Lower lobe of right lung (tissue), 2 donors: ENCODE measurements at places on chromosomes 1 and 21. TPM values are rescaled to one million over a fixed set of nuclear protein-coding genes. Genes with fewer than 3 reads are reported as not detected.

Gene SELP
- total RNA-seq: 21.4 TPM

- H3K27me3 ChIP-seq: no peaks in the 10 kb centered on the region
- no peaks in the 10 kb centered on the region for H3K36me3 ChIP-seq
- H3K4me3 ChIP-seq: no peak overlapping the region
- DNase-seq: no peak
- no peaks in the 10 kb centered on the region for H3K4me1 ChIP-seq
Observed at GRCh38 chr1:117290890-117291289, 76.4 kb upstream of the MAN1A2 start.

DNA sequence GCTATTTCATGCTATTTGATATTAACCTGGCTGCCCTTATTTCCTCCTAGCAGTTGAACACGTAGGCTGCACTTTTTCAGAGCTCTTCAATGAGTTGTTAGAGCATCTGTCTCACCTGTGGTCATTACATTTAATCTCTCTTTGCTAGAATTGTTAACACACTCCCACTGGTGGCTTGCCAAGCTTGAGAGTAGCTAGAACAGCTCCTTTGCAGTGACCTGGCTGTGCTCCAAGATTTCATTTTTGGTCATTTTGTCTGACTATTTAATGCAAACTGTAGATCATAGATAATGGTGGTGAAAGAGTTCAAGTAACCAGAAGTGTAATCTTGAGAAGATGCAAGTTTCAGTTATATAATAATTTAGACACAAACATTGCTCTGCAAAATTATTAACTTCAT is 105.6 kb downstream of the LRRC7 start:
- no peak overlapping the region for H3K4me3 ChIP-seq
- H3K27me3 ChIP-seq: no peaks in the 10 kb centered on the region
- H3K27ac ChIP-seq: no peak overlapping the region

- H3K4me1 ChIP-seq: peaks cover 24% of the 10 kb centered on the region
- H3K27me3 ChIP-seq: no peaks in the 10 kb centered on the region
- no peaks in the 10 kb centered on the region for H3K36me3 ChIP-seq
- peak; percentile 53 for DNase-seq
Observed at GRCh38 chr1:21783679-21784603, 992 bp upstream of the USP48 start.

GRCh38 chr21:44083631-44084291 is 23.4 kb upstream of the PWP2 start:
- H3K4me1 ChIP-seq: peaks cover 61% of the 10 kb centered on the region
- peak overlapping the region; percentile 69 for H3K27ac ChIP-seq
- peak overlapping the region; percentile 2 for H3K4me3 ChIP-seq
- peaks cover 99% of the 10 kb centered on the region for H3K36me3 ChIP-seq

DNA sequence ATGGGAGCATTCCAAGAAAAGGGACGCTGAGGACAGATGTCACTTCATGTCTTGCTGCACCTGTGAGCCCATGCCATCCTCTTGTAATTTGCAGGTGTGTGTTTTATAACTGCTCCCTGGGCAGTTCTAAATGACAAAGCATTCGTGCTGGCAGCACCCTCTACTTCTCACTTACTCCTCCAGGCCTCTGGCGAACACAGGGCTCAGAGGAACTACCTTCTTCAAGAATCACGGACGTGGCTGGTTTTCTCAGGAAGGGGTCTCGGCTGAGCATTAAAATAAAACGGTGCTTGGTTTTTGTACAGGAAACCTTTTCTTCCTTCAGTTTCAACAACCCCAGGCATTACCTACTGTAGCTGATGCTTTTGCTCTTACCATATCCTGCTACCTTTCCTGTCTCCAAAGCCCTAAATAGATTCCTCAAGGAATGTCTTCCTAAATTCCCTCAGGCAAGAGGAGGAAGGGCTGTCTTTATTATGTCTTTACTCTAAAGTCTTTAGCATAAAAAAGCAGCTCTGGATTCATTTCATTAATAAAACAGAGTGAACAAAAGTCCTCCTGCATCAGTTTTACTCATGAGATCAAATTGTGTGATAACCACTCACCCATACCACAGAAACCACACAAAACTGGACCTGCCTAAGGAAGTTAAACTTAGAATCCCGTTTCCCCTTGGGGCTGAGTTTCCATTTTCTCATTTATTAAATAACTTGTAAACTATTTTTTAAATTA is 79.0 kb upstream of the MAP10 start:
- H3K36me3 ChIP-seq: no peaks in the 10 kb centered on the region
- H3K27me3 ChIP-seq: no peaks in the 10 kb centered on the region
- no peak for DNase-seq

- H3K4me1 ChIP-seq: no peaks in the 10 kb centered on the region
- H3K4me3 ChIP-seq: no peak overlapping the region
- no peak for DNase-seq
- H3K27me3 ChIP-seq: no peaks in the 10 kb centered on the region
- no peak overlapping the region for H3K27ac ChIP-seq
- H3K36me3 ChIP-seq: no peaks in the 10 kb centered on the region
Observed at GRCh38 chr1:71593523-71593922, 512.7 kb upstream of the ZRANB2 start.

Gene CA14
- total RNA-seq: 0.38 TPM

DNA sequence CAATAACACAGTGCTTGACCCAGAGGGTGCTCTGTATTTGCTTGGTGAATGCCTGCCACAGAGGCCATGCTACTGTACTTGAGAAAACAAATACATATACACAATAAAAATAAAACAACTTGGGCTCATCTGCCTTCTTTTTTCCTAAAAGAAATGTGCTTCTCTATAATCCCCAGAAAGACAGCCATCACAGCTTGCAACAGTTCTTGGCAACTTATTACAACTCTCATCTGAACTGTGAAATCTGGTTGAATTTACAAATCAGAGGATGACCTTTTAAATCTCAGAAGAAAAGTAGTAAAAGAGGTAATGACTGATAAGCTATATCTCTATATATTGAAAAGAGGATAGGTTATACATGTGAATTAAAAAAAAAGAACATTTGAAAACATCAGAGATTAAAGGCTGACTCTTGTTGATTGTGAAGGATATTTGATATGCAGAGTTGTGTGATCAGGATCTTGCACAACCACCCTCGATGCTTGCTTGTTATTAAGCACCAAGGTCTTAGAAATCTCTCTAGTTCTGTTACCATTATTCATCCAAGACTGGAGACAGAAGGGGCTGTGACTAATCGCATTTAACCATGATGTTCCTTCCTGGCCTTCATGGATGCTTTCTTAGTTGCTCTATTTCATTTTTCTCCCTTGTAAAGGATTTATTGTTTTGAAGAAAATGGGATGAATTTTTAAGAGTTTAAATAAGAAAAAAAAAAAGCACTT is 213.4 kb downstream of the APP start:
- no peak overlapping the region for H3K4me3 ChIP-seq
- H3K27me3 ChIP-seq: no peaks in the 10 kb centered on the region
- H3K27ac ChIP-seq: no peak overlapping the region
- H3K4me1 ChIP-seq: no peaks in the 10 kb centered on the region

GRCh38 chr1:226708342-226708780 is 30.7 kb downstream of the ITPKB start:
- peaks cover 68% of the 10 kb centered on the region for H3K4me1 ChIP-seq
- H3K4me3 ChIP-seq: no peak overlapping the region
- H3K27me3 ChIP-seq: no peaks in the 10 kb centered on the region
- H3K36me3 ChIP-seq: peaks cover 10% of the 10 kb centered on the region
- DNase-seq: no peak

Gene HRNR
- not detected for total RNA-seq

DNA sequence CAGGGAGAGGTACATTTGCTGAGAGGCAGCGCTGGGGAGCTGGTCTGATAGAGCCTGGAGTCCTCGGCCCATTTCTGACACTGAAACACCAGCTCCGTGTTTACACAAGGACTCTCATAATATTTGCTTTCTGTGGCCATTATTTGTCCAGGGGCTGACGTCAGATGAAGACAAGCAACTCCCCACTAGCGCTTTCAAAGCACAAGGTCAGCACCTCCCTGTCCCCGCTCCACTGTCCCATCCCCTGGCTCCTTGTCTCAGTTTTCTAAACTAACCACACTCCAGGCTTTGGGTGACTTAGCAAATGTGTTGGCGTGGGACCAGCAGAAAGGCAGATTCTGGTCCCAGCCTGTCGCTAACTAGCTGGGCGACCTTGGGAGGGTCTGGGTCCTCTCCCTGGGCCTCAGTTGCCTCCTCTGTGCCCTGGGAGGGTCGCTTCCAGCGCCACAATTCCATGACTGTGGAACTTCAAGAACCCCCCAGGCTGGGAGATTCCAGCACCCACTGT is 37.4 kb upstream of the ZBTB40 start:
- H3K27ac ChIP-seq: peak overlapping the region; percentile 69
- no peaks in the 10 kb centered on the region for H3K36me3 ChIP-seq
- peaks cover 7% of the 10 kb centered on the region for H3K27me3 ChIP-seq
- peak; percentile 79 for DNase-seq
- H3K4me3 ChIP-seq: no peak overlapping the region

DNA sequence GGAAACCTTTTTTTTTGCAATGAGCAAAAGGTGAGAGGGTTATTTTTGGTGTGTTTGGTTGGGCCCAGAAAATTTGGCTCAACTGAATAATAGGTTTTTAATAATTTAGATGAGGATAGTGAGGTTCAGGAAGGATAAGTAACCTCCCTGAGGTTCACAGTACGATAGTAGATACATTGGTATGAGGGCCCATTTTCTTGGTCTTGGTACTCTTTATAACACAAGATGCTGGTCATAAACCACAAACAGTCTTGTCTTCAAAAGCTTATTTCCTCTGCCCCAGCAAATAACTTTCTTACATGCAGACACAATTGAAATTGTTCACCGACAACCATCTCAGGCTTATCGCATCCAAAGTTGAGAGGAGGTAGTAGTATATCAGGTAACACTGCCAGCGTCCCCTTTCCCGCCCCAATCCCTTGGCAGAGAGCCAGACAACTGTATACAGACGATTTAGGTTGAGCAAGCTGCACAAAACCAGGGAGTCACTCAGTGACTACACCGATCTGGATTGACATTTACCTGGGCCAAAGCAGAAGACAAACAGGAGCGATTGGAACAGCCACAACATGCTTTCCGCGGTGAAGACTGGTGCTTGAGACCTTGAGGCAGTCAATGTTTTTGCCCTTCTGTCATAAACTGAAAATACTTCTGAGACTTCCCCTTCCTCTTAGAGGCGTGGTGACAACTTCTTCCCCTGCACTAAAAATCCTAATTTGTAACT is at the start of gene SLAMF6:
Gene SLAMF6, minus strand, starts transcription at position 634 of the 724 bp plus-strand sequence. Its CDS starts 63 bp downstream, at position 571.
- H3K36me3 ChIP-seq: no peaks in the 10 kb centered on the region
- peak within 1 kb of the TSS; percentile 38 for H3K4me3 ChIP-seq
- DNase-seq: no peak
- peaks cover 14% of the 10 kb centered on the region for H3K4me1 ChIP-seq
- H3K27ac ChIP-seq: peak within 1 kb of the TSS; percentile 8
- no peaks in the 10 kb centered on the region for H3K27me3 ChIP-seq

Gene IL23R
- 0.18 TPM for total RNA-seq

Gene SPRR2A
- total RNA-seq: not detected

Gene HPDL
- total RNA-seq: not detected

Gene S100B
- total RNA-seq: 4.5 TPM

- H3K27ac ChIP-seq: peak overlapping the region; percentile 86
- H3K4me1 ChIP-seq: peaks cover 81% of the 10 kb centered on the region
- no peaks in the 10 kb centered on the region for H3K36me3 ChIP-seq
- DNase-seq: peak; percentile 77
- H3K27me3 ChIP-seq: no peaks in the 10 kb centered on the region
- no peak overlapping the region for H3K4me3 ChIP-seq
Observed at GRCh38 chr21:39004634-39005501, 178.4 kb downstream of the PSMG1 start.
